ENCODE measurements at places on chromosomes 7 and 10.

DNA sequence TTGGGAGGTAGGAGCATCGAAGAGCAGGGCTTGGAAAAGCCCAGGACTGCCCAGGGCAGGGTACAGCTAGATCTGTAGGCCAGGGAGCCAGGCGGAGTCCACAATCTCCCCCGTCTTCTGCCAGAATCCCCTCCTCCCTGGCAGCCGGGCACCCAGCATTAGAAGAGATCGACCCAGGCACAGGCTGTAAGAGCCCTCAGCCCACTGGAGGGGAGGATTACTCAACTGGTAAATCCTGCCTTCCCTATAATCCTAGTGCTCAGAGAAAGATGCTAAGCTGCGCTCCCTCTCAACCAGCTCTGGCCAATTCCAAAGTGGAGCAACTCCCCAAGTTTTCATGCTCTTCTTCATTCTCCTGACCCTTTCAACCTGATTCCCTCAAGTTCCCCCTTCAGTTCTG lies 3.2 kb downstream of the SPOCK2 start:
- DNase-seq: no peak

GRCh38 chr10:121112579-121113384 lies 261.6 kb downstream of the WDR11 start:
- DNase-seq: no peak

DNA sequence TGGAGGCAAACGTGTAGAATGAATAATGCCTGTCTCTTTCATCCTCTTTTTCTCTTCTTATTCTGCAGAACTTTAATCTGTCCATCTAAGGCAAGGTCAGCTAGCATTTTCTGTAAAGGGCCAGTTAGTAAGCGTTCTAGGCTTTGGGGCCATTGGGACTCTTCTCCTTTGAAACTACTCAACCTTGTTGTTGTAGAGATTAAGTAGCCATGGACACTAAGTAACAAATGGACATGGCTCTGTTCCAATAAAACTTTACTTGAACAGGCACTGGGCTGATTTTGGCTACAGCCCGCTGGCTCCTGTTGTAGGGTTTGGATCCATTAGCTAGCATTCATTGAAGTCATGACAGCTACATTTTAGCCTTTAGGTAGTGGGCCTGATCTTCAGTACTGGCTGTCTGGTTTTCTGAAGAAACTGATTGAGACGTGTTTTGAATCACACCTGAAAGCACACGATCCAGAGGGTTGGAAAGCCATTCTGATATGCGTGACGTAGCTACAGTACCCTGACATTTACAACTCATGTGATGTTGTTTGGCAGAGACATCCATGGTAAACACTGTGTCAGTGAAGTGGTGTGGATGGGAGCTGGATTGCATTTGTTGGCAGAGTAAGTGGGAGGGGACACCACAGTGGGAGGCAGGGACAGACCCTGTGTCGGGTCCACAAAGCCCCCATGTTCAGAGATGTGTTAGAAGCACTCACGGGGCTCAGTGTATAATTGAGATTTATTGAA lies 92.5 kb downstream of the MTPN start:
- DNase-seq: no peak

DNA sequence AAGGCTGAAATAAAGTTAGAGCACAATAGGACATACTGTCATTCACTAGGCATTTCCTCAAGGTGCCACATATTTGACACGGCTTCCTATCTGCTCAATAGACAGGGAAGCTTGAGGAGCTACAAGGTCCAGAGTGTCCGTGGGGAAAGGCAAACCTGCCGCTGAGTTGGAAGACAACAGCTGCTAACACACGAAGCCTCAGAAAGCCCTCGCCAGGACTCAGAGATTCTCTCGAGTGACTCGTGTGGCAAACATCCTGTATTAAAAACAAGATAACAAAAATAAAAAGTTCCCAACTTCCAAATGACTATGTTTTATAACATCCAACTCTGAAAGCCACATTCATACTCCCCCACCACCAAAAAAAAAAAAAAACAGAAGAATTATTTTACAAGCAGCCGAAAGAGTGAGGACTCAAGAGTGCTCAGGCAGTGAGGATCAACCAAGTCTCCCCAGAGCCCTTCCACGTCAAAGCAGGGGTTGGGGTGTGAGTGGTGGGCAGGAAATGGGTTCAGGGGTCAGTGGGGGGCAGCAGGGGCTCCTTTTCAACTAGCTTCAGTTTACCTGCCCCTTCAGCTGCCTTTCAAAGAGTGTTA lies 67.6 kb downstream of the STK17A start:
- peak; percentile 69 for DNase-seq

DNA sequence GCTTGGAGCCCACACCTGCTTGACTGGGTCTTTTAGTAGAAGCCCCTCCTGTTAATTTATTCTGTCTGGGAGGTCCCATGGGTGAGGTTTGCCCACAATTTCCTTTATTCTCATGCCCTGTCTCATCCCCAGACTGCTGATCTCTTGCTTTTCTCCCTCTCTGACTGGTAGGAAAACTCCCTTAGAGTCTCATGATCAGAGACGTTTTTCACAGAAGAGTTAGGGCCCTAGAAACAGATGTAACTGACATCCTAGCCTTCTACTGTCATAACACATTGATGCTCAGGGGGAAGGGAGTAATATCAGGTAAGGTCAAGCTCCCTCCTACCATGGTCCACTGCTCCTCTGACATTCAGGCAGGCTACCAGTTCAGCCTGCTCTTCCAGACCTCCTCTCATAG lies 43.7 kb upstream of the WASL start:
- DNase-seq: no peak

DNA sequence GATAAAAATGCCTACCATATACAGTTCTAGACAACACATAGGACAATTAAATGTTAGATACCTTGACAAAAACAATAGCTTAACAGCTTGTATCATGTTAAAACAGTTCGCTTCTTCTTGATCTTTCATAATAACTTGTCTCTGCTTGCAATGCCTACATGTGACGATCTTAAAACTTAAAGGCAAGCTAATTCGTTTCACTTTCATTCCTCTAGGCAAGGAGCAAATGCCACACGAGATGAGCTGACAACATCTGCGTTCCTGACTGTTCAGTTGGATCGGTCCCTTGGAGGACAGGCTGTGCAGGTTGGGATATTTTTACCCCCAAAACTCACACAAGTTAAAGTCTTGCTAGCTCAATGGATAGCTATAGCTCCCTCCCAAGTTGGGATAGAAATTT lies 51.6 kb upstream of the ARL4A start:
- no peak for DNase-seq

GRCh38 chr7:130639388-130639787 lies 29.2 kb downstream of the COPG2 start:
- DNase-seq: peak; percentile 8

- no peak for DNase-seq
Measured at GRCh38 chr7:48011951-48012350, 17.0 kb downstream of the SUN3 start.

DNA sequence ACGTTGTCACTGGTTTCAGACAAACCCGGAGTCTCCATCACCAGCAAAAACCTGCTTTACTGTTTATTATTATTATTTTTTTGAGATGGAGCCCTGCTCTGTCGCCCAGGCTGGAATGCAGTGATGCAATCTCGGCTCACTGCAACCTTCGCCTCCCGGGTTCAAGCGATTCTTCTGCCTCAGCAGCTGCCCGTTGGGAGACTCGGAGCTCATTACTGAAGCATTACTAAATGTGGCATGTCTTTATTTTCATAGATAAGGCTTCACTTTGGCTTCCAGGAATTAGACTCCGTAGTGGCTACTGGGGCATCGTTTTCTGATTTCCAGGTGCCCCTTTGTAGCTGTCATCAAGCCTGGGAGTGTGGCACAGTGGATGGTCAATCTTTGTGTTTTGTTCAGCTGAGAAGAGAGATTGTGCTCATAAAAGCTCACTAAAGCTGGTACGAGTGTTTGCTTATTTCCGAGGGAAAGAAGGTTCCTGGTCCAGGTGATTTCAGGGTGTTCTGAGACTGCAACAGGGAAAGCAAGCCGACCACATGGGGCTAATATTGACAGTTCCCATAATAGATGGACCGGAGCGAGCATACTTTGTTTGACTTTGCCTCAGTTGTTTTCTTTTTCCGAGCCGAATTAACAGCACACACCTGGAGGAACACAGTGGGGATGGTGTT lies 163.1 kb downstream of the CAMK1D start:
- DNase-seq: no peak

DNA sequence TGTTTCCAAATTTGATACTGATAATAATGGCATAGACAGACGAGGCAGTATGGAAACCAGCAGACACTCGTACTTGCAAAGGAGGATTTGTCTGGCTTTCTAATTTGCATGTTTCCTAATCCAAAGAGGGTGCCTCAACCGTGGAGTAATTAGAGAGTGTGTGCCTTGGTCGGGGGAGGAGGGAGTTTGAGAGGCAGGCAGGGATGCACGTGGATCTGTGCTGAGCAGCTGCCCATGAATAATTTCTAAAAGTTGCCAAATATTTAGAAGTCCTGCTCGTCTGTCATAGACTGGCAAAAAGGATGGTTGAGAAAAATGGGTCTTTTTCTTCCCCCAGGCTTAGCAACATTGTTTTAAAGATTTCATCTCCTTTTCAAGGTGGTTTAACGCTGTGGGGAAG lies 69.4 kb downstream of the PTPRE start:
- peak; percentile 20 for DNase-seq

- no peak for DNase-seq
Measured at GRCh38 chr7:152052771-152053170, 27.3 kb downstream of the GALNT11 start.

DNA sequence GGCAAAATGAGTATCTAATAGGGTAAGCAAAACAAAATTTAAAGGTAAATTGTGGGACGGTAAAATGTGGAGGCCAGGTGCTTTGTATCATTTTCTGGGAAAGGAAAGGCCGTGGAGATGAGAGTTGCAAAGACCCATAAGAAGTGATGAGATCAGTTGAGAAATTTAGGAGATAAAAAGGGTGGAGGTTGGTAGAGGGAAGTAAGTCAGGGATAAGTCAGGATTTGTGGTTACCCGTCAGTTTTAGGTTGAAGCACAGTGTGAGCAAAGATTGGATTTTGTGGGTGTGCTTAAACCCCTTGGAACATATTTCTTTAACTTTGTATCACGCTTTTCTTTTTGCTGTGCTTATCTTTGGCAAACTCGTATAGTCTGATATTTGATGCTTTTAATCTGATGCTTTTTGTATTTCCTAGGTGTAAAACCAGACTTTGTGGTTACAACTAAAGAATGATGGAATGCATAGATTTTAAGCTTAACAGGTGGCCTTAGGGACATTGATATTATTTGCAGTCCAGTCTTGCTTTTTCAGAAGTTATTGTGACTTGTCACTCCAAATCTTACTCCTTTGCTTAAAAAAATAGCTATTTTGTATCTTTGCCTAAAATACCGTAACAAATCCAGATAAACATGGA lies 1.2 kb downstream of the BTRC start:
- DNase-seq: no peak

DNA sequence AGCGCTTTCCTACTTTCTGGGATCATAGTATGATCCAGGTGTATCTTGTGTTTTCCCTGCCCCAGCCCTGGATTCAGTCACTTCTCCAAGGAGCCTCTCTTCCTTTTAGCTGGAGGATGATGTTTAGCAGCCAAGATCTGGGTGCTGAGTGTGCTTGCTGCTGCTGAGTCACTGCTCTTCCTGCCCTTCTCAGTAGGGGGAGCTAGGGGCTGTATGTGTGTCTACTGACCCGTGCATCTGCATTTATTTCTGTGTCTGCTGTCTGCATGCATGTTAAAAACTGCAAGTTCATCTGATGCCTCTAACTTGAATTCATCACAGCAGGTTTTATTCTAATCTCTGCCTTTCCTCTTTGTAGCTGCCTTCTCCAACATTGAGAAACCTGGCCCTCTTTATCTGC lies 31.6 kb downstream of the MGMT start:
- no peak for DNase-seq
